Posterior vena cava (tissue), 2 donors: ENCODE measurements at places on chromosomes 4 and X. TPM values are rescaled to one million over a fixed set of nuclear protein-coding genes. Genes with fewer than 3 reads are reported as not detected.

IL21 gene
- not detected for total RNA-seq

FREM3 gene
- not detected for total RNA-seq

ADRA2C gene
- 56.4 TPM for total RNA-seq

IL3RA gene
- total RNA-seq: 5.4 TPM

TBCK gene
- total RNA-seq: 29.1 TPM

RHOXF1 gene
- total RNA-seq: not detected

MMRN1 gene
- 71.0 TPM for total RNA-seq

SMIM10 gene
- 20.0 TPM for total RNA-seq

PAGE4 gene
- not detected for total RNA-seq

MAGEB17 gene
- not detected for total RNA-seq

HTN1 gene
- total RNA-seq: not detected

PABPC4L gene
- total RNA-seq: 1.6 TPM

ITGB1BP2 gene
- 13.0 TPM for total RNA-seq

SLC9B1 gene
- 1.4 TPM for total RNA-seq

PF4V1 gene
- not detected for total RNA-seq

REPS2 gene
- 3.9 TPM for total RNA-seq

MAGEA10 gene
- total RNA-seq: not detected

ABLIM2 gene
- 11.7 TPM for total RNA-seq
